Cortex of kidney (tissue), 1 donor: ENCODE measurements at places on chromosomes 12 and 14.

DNA sequence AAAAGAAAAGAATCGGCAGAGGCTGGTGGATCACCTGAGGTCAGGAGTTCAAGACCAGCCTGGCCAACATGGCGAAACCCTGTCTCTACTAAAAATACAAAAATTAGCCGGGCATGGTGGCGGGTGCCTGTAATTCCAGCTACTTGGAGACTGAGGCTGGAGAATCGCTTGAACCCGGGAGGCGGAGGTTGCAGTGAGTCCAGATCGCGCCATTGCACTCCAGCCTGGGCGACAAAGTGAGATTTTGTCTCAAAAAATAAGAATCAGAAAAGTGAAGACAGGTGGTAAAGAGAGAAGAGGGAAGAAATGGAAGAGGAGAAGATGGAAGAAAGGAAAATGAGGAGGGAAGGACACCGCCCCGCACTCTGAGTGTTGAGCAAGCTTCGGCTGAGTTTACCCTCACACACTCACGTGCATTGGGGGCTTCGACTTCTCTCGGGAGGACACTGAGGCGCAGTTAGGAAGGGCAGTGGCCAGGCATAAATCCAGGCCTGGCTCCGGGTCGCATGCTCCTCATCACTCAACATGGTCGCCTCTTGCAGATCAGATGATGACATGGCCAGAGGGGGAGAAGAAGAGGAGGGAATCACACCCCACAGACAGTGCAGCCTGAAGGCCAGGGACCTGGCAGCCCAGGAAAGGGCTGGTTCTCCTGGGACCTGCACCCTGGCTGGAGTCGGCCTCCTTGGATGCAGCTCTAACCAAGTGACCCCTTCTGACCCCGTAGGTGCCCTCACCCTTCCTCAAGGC, 61.1 kb downstream of the PRMT8 start:
- DNase-seq = no peak

- DNase-seq = no peak
Observed at GRCh38 chr12:96034621-96035282, 635 bp downstream of the LTA4H start.

DNA sequence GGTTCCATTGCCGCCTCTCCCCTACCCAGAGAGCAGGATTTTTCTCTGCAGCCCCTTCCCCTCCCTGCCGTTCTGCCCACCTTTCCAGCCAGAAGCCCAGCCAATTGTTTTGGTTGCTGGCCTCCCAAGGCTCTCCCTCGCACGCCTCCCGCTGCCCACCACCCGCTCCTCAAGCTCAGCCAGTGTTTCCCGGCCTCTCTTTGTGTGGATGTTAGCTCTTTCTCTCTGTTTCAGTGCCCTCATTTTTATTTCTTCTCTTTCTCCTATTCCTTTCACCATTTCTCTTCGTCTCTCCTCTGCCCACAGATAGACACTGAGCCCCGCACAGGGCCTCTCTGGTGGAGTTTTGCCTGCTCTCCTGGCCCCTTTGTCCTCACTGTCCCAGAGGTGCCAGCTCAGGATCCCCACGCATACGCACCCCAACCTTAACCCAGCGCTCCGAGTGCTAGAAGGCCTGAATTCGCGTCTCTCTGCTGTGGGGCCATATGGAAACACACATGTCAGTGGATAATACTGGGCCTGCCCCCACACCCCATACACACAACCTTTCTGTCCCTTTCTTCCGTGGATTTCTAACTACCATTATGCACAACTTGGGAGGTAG, 54.9 kb downstream of the SMUG1 start:
- DNase-seq = no peak

- DNase-seq = no peak
Observed at GRCh38 chr14:93830753-93831461, 42.6 kb upstream of the PRIMA1 start.

DNA sequence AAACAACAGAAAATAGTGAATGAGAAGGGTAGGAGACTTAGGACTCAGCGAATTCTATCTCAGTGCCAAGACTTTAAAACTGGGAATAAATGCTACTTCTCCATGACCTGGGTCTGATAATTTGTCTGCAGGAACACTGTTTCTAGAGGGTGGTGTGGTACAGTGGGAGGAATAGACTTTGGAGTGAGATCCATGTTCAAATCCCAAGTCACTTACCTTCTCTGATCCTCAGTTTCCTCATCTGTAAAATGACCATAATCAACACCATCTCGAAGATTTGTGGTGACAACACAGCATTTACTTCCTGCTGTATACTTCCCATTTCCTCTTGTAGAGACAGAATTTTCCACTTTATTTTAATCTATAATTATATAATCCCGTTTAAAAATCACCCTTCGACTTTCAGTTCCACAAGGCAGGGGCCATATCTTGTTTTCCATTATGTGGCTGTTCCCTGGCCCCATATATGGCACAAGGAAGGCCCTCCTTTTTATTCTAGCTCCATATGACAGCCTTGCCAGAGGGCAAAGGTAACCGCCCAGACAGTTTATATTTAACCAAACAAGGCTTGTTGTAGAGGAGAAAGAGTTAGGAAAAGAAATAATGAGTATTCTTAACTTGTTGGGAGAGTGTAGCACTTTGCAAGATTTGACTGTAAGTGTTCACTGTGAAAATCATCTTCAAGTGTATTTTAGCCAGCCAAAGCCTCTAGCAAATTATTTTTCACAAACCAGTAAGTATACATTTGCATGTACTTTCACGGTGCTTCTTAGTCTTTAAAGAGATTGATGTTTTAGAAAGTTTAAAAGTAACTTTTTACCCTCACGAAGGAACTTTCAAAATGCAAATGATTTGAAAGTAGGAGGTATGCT, 243.1 kb downstream of the AKAP6 start:
- no peak for DNase-seq

- DNase-seq = no peak
Observed at GRCh38 chr14:72516936-72517700, 376.8 kb downstream of the DPF3 start.

DNA sequence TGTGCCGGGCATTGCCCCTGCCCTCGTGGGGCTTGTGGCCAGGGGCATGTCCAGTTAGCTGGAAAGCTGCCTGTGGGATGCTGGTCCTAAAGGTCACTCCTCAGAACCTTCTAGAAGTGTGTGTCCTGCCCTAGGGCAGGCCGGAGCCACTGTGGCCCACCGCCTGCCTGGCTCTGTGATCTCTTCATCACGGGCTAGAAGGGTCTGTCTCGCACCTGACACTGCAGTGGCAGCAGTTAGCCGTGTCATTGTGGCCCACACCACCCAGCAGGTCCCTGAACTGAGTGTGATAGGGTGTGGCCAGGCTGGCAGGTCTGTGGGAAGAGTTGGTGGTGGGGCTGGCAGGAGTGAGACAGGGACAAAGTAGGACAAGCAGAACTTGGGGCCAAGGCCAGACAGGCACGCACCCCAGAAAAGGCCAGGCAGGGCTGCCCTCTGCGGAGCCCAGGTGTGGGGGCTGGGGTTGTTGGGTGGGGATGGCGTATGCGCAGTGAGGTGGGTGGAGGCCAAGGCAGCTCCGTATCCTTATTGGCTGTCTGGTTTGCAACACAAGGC, 41.2 kb downstream of the ADGRD1 start:
- DNase-seq = no peak

- no peak for DNase-seq
Observed at GRCh38 chr12:118332511-118332910, 40.2 kb downstream of the TAOK3 start.

DNA sequence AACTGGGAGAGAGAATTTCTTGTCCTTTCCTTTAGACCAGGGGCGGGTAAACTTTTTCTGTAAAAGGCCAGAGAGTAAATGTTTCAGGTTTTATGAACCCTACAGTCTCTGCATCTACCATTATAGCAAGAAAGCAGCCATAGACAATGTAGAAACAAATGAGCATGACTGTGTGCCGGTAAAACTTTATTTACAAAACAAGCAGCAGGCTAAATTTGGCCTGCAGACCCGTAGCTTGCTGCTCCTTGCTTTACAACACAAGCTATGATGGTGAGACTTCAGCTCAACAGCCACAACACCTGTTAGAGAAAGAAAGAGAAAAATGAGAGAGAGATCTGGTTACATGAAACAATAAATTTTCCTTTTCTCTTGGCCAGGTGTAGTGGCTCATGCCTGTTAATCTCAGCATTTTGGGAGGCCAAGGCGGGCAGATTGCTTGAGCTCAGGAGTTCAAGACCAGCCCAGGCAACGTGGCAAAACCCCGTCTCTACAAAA, 4.2 kb upstream of the CDC42BPB start:
- no peak for DNase-seq

- no peak for DNase-seq
Observed at GRCh38 chr12:41344776-41345470, 156.8 kb downstream of the PDZRN4 start.

- no peak for DNase-seq
Observed at GRCh38 chr14:77085538-77085937, 12.5 kb upstream of the CIPC start.

DNA sequence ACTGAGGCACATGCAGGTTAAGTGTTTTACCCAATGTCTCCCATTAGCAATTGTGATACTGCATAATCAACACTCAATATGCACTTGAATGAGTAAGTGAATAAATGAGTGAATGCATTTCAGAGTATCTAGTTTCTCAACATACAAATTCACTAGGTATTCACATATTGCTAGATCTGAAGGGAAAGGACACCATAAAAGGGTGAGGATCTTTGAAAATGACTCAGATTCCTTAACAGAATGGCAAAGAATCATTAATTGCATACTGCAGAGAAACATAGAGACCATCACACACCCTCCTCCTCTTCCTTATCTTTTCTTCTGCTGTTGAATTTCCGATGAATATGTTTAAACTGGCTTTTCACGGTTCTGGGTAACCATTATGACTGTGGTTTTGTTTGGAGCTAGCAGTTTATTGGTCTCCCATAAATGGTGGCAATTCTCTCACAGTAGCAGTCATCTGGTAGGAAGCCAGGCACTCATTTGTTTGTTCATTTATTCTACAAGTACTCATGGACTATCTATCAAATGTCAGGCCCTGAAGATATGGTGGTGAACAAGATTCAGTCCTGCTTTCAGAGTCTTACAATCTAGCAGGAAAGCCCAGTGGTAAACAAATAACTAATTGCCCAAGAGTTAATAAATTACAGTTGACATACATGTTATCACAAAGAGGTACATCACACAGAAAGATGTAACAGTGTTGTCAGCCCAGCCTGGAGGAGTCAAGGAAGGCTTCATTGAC, 70.2 kb downstream of the LLPH start:
- DNase-seq = no peak

- no peak for DNase-seq
Observed at GRCh38 chr14:34912182-34912581, 37.0 kb upstream of the BAZ1A start.

DNA sequence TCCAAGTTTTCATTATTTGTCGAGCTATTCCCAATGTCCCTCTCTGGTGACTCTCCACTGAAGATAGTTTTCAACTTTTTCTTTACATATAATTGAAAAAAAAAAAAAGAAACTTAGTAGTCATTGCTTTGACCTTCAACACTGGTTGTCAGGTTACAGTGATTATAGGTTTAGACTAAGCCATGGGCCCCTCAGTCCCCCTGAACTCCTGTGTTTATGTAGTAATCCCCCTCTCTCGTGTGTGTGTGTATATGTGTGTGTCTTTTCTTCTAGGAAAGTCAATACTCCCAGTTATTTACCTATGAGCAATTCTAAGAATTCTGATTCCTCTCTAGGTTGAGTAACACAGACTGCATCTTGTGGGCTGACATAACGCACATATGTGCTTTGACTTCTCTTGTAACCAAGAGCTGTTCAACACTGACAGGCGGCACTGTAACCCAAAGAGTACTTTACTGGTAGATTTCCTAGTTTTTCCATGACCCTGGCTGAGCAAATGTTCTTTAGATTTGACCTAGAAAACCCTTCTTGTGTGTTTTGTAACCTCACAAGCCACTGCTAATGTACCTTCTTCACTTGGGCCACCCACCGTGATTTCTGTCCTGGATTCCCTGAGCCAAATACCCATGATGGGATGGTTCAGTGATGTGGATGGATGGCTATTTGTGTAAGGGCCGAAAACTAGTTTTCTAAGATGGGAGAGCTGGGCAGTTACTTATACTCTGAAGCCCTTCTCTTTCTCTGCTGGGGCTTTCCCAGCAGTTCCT, 15.0 kb upstream of the MANSC4 start:
- no peak for DNase-seq

- DNase-seq = no peak
Observed at GRCh38 chr12:132453361-132454192, 36.4 kb upstream of the FBRSL1 start.

DNA sequence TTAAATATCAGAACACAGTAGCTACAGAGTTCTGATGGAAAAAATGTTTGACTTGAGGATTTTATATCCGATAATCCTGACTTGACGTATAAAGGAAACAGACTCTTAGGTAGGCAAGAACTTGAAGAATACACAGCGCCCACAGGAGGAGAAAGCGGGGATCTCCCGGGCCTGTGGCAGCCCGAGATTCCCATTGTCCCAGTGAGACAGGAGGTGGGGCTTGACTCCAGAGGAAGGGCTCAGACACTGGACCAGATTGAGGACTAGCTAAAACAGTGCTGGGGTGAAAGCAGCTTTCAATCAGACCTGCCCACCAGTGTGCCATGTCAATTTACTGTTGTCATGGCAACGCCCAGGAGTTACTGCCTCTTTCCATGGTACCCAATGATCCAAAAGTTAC, 51.1 kb upstream of the C14orf180 start:
- no peak for DNase-seq

- no peak for DNase-seq
Observed at GRCh38 chr14:103549361-103550311, 12.8 kb downstream of the BAG5 start.

GRCh38 chr12:54740882-54741281, 92.7 kb upstream of the DCD start:
- DNase-seq = no peak

DNA sequence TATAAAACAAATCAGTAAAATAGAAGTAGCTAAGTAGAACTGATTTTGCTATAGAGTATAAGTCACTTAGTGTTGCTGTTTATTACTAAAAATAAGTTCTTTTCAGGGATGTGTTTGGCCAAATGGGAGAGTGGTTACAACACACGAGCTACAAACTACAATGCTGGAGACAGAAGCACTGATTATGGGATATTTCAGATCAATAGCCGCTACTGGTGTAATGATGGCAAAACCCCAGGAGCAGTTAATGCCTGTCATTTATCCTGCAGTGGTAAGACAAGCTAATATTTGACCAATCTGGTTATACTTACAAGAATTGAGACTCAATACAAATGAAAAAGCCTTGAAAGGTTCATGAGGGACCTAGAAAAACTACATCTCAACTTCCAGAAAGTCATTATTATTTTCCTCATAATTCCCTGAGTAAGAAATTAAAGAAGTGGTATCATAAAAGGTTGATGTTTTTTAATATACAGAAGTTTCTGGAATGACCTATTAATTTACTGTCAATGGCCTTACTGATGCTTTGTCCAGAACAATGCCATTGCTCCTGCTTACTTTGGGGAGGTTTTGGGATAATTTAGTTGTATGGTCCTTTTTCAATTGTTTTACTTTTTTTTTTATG, 1.9 kb downstream of the LYZ start:
- DNase-seq = no peak

GRCh38 chr12:105382771-105383622, 52.5 kb downstream of the C12orf75 start:
- DNase-seq = no peak

DNA sequence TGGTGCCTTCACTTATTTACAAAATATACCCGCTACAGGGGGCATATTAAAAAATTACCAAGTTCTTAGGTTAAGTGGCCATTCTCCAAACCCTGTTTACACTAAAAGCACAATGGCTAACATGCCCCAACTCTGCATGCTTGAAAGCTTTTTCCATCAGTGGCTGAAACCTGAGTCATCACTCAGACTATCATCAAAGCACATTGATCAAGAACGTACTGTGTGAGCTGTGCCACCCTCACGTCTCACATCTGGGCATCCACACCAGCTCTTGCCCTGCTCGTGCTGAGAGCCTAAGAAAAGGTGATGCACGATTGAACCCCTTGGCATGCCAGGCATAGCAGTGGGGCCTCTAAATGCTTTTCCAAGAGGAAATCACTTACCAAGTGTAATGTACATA, 13.2 kb downstream of the AQP6 start:
- no peak for DNase-seq
